ENCODE measurements at places on chromosomes 7 and 10.

DNA sequence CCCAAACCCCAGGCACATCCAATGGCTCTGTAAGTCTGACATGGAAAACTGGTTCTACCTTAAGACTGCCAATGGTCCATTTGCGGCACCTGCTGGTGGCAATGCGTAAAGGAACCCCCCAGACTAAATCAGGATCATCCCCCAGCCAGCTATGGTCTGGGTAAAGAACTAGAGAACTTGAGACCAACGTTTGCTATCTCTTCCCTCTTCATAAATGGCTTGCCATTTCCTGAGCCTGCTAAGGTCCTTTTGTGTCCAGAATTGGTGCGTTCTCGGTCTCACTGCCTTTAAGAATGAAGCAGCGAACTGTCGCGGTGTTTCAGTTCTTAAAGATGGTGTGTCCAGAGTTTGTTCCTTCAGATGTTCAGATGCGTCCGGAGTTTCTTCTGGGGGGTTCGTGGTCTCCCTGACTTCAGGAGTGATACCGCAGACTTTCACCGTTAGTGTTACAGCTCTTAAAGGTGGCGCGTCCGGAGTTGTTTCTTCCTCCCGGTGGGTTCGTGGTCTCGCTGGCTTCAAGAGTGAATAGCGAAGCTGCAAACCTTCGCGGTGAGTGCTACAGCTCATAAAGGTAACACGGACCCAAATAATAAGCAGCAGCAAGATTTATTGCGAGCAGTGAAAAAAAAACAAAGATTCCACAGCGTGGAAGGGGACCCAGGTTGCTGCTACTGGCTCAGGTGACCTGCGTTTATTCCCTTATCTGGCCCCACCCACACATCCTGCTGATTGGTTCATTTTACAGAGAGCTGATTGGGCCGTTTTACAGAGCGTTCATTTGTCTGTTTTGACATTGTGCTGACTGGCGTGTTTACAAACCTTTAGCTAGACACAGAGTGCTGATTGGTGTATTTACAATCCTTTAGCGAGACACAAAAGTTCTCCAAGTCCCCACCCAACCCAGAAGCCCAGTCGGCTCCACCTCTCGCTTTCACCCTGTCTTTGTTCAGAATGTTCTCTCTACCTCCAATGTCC is 95.4 kb downstream of the ELMO1 start:
- DNase-seq: peak; percentile 4

DNA sequence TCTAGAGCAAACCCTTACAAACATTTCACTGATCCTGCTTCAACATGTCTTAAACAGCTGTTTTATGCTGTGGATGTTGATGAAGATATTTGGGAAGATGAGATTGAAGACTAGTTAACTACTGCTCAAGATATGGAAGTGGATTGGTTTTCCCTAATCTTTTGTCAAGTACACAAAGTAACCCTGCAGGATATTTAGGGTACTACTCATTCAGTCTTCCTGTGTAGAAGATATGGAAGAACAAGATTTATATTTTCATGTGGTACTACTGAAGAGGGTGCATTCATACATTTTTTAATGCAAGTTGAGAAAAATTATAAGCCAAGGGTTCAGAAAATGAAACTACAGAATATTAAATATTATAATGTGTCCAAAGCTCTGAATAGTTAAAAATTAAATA is 18.3 kb upstream of the TMEM140 start:
- no peak for DNase-seq

GRCh38 chr10:24469993-24470392 is 253.7 kb downstream of the ARHGAP21 start:
- no peak for DNase-seq

DNA sequence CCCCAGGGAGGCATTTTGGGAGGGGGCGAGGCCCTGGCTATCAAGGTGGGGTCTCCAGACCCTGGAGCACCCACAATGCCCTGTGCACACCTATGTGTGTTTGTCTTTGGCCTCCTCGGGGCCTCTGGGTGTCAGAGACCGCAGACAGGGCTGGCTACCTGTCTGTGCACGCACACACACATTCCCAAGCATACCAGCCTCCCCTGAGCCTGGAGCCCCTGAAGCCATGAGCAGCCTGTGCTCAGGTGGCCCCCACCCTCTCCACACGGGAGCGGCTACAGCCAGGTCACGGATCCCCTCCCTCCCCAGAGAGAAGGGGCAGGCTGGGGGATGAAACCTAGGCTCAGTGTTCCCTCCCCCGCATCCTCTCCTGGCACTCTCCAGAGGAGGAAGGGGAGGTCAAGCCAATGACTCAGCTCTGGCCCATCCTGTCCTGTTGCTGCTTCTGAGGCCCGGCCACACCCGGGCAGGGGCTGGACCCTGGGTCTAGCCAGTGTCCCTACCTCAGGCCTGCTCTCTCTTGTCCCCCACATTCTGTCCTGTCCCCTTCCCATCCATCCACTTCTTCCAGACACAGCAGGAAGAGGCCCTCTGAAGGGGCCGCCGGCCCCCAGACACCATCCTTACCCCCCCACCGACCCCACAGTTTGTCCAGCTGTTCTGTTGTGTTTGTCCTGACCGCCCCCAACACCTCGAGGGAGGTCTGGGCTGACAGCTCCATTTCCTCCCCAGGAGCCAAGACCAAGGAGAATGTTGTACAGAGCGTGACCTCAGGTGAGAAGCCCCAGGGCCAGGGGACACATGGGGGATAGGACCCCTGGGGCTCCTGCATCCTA is 720 bp downstream of the SNCG start:
- DNase-seq: no peak

- DNase-seq: no peak
Observed at GRCh38 chr7:104838537-104839299, 175.3 kb upstream of the KMT2E start.

GRCh38 chr10:96721207-96721572 is 876 bp upstream of the PIK3AP1 start:
- DNase-seq: no peak

DNA sequence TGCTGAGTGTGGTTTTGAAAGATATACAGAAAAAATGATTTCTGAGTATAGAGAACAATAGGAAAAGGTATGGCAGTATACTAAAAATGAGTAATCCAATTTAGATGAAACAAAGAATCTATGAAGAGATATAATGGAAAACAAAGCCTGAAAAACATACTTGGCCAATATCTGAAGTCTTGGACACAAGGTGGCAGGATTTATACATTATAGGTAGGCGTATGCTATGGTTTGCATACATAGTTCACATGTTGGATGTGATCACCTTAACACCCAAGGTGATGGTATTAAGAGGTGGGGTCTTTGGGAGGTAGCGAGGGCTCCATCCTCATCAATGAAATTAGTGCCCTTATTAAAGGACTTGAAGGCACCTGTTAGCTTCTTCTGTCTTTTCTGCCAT is 34.5 kb upstream of the BPGM start:
- no peak for DNase-seq

- DNase-seq: no peak
Observed at GRCh38 chr7:99325001-99325493, 651 bp upstream of the ARPC1A start.

DNA sequence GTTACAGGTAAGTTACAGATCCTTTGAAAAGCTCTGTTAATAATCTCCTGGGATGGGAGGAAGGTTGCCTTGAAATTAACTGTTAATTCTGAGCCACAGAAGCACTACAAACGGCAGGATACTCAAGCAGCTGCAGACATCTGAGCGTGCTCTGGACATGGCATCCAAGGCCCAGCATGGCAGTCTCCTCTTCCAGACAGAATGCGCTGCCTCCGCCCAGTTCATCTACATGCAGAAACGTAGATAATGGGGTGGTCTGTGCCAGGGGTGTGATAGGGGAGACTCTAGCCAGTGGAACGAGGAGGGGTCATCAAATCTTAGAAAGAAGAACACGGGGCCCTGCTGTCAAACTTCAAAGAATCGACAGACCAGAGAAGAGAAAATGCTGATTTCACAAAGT is 13.8 kb downstream of the VIPR2 start:
- no peak for DNase-seq

- no peak for DNase-seq
Observed at GRCh38 chr7:2175514-2175913, 57.2 kb downstream of the MAD1L1 start.

DNA sequence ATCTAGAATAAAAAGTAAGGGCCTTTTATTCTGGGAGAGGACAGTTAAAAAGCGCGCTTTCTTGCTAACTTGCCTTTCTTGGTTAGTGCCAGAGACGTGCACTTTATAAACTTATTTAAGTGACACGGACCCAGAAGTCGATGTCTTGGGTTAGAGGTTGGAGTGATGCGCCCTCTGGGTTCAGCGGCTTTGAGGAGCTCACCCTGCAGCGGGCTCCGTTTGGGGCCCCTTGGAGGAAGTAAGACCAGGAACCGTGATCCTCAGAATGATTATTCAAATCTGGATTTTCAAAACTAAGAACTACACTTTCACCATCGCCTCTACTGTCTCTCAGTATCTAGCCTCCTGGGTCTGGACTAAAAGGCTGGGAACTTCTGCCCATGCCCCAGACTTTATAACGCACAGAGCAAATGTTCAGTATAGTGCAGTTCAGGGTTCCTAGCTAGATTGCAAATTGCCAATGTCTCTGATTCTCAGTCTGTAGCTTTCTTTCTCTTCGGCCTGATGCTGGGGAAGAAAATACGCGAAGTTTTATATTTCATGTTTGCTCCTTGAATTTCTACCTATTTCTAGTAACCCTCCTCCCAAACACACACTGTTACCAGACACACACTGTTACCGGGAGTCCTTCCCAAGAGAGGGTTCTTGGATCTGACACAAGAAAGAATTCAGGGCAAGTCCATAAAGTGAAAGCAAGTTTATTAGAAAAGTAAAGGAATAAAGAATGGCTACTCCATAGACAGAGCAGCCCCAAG is 18.6 kb upstream of the SMO start:
- no peak for DNase-seq

DNA sequence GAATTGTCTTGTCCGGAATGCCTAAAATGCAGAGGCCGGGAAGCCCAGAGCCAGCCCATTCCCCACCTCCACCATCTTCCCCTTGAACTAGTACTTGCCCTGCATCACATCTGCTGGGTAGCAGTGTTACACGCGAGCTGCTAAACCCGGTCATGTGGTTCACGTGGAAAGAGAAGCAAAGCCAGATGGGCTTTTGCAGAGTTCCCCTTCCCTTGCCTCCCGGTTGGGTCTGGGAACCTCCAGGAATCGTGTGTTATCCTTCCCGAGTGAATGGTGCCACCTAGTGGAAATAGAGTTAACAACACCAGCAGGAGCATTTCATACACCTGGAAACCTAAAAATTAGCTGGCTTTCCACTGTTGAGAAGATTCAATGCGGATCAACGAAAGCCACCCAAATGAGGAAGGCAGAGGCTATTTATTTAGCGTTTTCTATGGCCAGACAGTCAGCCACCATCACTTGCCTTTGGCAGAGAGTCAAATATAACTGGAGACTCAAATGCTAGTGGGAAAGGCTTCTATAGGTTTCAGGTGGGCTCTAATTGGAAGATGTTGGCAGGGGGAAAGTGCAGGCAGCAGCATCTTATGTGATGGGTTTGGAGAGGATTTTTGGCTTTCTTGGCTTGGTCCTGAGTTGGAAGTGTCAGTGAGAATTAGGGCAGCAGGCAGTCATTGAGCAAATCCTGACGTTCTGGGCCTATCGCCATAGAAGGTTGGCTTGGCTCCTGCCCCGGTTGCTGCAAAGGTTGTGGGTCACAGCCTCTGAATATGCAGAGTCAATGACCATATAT is 12.9 kb upstream of the DENND2A start:
- DNase-seq: peak; percentile 53

GRCh38 chr10:47372726-47373125 is 11.4 kb downstream of the ZNF488 start:
- DNase-seq: no peak

GRCh38 chr7:46035166-46035565 is 114.1 kb upstream of the IGFBP3 start:
- no peak for DNase-seq

GRCh38 chr10:16425449-16425848 is 11.4 kb upstream of the PTER start:
- DNase-seq: no peak

DNA sequence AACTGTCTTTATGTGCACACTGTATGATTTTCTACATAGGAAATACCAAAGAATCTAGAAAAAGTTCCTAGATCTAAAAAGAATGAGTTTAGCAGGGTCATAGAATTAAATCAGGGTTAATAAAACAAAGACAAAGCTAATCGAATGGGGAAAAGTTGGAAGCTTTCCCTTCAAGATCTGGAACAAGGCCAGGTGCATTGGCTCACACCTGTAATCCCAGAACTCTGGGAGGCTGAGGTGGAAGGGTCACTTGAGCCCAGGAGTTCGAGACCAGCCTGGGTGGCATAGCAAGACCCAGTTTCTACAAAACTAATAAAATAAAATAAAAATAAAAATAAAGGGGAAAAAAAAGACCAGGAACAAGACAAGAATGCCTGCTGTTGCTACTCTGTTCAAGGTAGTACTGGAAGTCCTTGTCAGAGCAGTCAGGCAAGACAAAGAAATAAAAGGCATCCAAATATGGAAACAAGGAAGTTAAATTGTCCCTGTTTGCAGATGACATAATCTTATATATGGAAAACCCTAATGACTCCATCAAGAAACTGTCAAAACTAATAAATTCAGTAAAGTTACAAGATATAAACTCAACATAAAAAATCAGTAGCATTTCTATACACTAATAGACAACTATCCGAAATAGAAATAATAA is 76.1 kb upstream of the RHEB start:
- DNase-seq: no peak

DNA sequence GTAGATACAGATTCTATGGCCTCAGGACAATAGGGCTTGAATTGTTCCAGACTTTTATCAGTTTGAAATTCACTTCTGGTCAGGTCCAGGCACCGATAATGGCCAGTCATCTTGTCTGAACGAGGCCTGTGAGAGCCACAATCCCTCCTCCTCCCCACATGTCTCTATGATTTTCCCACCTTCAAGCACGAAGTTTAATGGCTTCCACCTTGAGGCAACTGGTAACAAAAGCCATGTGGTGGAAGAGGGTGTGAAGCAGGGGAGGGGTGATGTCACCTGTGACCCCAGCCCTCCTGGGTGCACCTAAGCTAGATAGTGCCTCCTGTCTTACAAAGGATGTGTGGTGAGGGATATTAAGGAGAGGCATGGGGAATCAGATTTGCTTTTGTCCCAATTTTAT is 89.2 kb downstream of the PCGF5 start:
- no peak for DNase-seq

DNA sequence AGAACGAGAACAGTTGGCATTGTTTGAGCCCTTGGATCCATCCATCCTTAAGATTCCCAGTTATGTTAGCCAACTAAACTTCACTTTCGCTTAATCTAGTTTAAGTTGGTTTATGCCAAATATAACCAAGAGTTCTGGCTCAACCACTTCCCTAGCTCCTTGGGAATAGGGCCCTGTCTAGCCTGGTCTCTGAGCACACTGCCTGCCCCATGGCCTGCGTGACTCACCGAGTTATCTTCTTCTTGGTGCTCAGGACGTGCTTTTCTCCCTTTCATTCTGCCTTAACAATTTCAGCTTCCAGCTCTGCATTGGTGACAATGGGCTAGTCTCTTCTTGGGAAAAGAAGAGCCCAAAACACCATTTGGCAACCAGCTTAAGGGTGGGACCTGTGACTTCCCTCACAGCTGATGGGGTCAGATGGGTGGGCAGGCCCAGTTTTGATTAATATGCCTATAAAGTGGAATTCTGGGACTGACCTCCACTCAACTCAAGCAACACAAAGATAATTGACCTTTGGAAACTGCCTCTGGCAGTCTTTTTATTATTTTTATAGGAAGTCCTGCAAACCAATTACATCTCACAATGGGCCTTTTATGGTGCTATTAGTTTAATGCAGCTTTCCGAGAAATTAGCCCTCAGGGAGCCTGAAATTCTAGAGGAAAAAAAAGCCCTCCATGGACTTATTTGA is 126.4 kb downstream of the CFAP58 start:
- DNase-seq: no peak

- DNase-seq: no peak
Observed at GRCh38 chr10:67853512-67853911, 15.5 kb upstream of the DNAJC12 start.

Data from NCI-H187 (cell line).